Sigmoid colon (tissue), 7 donors: ENCODE measurements at places on chromosomes 7 and 10. TPM values are rescaled to one million over a fixed set of nuclear protein-coding genes. Genes with fewer than 3 reads are reported as not detected.

Gene SLC16A12
- total RNA-seq = 2.9 TPM

- H3K36me3 ChIP-seq = peaks cover 14% of the 10 kb centered on the region
- H3K4me3 ChIP-seq = no peak overlapping the region
- H3K27me3 ChIP-seq = no peaks in the 10 kb centered on the region
Observed at GRCh38 chr7:29924006-29924405, 65.6 kb downstream of the SCRN1 start.

Gene BMS1
- 14.3 TPM for total RNA-seq

Gene TAS2R41
- 1.6 TPM for total RNA-seq

Gene CCDC136
- total RNA-seq = 23.5 TPM

Gene MEPCE
- 24.9 TPM for total RNA-seq

Gene SHOC2
- 74.5 TPM for total RNA-seq

Gene TRIM50
- total RNA-seq = 0.71 TPM

Gene KCND2
- 1.4 TPM for total RNA-seq

- H3K27ac ChIP-seq = no peak overlapping the region
- no peaks in the 10 kb centered on the region for H3K27me3 ChIP-seq
- no peaks in the 10 kb centered on the region for H3K4me1 ChIP-seq
- H3K4me3 ChIP-seq = no peak overlapping the region
- no peaks in the 10 kb centered on the region for H3K36me3 ChIP-seq
- DNase-seq = peak; percentile 69
Observed at GRCh38 chr7:39700932-39701331, 77.6 kb downstream of the RALA start.

Gene DNAJC1
- total RNA-seq = 56.4 TPM

DNA sequence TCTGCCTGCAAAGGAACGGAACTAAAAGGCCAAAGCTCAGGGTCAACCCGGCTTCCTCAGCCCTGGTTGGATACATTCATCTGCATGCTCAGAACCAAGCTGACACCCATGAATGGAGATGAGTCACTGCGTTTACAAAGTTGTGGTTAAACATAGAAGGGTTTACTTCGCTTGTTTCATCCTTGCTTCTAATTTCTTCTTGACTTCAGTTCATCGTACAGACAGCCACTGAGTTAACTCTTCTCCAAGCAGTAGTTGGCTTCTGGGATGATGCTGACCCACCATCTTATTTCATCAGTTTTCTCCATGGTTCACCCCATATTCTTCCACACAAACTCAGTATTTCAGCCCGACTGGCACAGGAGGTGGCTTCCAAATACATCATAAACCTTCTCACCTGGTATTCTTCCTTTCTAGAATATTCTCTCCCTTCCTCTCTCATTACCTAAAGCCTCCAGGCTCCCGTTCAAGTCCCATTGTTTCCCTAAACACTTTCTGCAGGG lies 166.3 kb upstream of the RNF32 start:
- DNase-seq = no peak
- no peaks in the 10 kb centered on the region for H3K36me3 ChIP-seq
- peaks cover 4% of the 10 kb centered on the region for H3K4me1 ChIP-seq
- no peak overlapping the region for H3K4me3 ChIP-seq

DNA sequence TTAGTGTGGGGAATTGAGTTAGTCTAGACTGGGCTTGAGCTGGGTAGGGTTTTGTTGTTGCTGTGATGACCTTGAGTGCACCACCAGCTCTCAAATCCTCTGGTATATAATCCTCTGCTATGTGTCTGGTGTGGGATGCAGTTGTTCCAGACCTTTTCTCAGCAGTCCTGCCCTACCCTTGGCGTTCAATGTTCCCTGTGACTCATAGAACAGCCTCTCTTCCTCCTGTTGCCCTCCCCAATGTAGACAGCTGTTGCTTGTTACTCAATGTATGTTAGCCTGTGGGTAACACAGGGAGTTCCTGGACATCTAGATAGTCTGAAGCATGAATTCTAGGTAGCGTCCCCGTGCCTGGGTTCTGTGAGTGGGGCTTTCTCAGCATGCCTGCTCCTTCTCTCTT lies 19.8 kb downstream of the ACBD7 start:
- no peak for DNase-seq
- no peaks in the 10 kb centered on the region for H3K4me1 ChIP-seq
- no peak overlapping the region for H3K4me3 ChIP-seq

Gene C10orf67
- not detected for total RNA-seq

Gene MACC1
- total RNA-seq = not detected

GRCh38 chr10:45461034-45461433 lies 87.0 kb downstream of the ALOX5 start:
- no peaks in the 10 kb centered on the region for H3K27me3 ChIP-seq
- H3K27ac ChIP-seq = no peak overlapping the region
- no peaks in the 10 kb centered on the region for H3K4me1 ChIP-seq
- no peaks in the 10 kb centered on the region for H3K36me3 ChIP-seq

DNA sequence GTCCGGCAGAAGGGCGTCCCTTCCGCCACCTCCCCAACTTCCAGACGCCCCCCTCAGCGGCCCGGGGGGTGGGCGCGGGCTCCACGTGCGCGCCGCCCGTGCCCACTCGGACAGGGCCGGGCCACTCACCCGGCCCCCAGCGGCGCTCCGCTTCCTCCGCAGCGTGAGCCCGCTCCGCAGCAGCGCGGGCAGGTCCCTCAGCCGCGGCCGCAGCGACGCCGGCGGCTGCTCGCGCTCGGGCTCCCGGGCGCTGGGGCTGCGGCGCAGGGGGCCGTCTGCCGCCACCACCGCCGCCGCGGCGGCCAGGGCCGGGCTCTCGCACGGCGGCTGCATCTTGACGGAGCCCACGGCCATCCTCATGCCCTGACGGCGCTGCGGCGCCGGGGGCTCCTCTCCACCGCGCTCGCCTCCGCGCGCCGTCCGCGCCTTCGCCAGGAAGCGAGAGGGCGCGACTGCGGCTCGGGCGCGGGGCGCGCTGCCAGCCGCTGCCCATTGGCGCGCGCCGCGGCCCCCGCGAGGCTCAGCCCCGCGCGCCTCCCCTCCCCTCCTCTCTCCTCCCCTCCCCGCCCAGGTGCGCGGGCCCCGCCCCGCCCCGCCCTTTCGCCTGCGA lies at the start of gene RAPGEF5:
Gene RAPGEF5 (minus strand): TSS at position 454 of the 610 bp plus-strand sequence. CDS start 94 bp downstream, at position 360.
- no peak within 1 kb of the TSS for H3K27ac ChIP-seq
- no peak for DNase-seq
- peak within 1 kb of the TSS; percentile 34 for H3K4me3 ChIP-seq

GRCh38 chr10:124957404-124957947 lies 15.6 kb downstream of the ZRANB1 start:
- DNase-seq = no peak
- H3K4me3 ChIP-seq = no peak overlapping the region
- peaks cover 48% of the 10 kb centered on the region for H3K4me1 ChIP-seq
- H3K27me3 ChIP-seq = no peaks in the 10 kb centered on the region

- DNase-seq = no peak
- no peaks in the 10 kb centered on the region for H3K36me3 ChIP-seq
- H3K4me1 ChIP-seq = no peaks in the 10 kb centered on the region
- H3K27me3 ChIP-seq = no peaks in the 10 kb centered on the region
- H3K27ac ChIP-seq = peak overlapping the region; percentile 53
Observed at GRCh38 chr7:104971290-104972071, 42.5 kb upstream of the KMT2E start.

- H3K4me1 ChIP-seq = no peaks in the 10 kb centered on the region
- DNase-seq = no peak
- H3K27me3 ChIP-seq = no peaks in the 10 kb centered on the region
- no peaks in the 10 kb centered on the region for H3K36me3 ChIP-seq
- H3K4me3 ChIP-seq = no peak overlapping the region
Observed at GRCh38 chr7:4689151-4689550, 7.1 kb downstream of the FOXK1 start.

Gene DKK1
- total RNA-seq = 0.66 TPM

DNA sequence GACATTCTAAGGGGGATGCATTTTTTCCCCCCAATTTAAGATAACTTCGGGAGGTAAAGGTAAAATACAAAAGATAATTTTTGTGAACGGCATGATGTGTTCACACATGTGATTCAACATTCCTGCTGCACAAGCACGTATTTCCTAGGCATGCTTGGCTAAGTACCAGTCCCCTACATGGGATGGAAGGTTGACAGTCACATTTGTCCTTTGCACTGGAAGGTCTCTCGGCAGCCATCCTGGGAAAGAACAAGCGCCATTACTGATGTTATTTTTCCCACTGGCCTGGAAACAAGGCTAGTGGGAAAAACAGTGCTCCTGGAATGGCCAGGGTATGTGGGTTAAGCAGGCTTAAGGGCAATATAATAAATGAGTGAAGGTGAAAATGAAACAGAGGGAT lies 276.2 kb upstream of the AOAH start:
- no peaks in the 10 kb centered on the region for H3K27me3 ChIP-seq
- DNase-seq = no peak
- no peaks in the 10 kb centered on the region for H3K36me3 ChIP-seq
- no peaks in the 10 kb centered on the region for H3K4me1 ChIP-seq
- H3K4me3 ChIP-seq = no peak overlapping the region

DNA sequence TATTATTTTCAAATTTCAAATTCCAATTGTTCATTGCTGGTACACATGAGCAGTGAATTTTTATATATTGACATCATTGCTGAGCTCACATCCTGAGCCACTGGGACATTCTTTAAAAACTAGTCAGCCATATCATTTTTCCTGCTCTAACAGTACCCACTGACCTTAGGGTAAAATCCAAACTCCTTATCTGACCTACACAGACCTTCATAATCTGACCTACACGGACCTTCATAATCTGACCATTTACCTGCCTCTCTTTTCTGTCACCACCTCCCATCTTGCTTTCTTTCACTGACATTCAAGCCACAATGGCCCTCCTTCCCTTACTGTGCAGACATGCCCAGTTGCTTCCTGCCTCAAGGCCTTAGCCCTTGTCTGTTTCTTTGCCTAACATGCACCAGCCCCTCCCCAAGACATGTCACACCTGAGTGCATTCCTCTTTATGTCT lies 16.1 kb upstream of the CUZD1 start:
- no peak overlapping the region for H3K27ac ChIP-seq
- H3K36me3 ChIP-seq = no peaks in the 10 kb centered on the region
- H3K4me1 ChIP-seq = no peaks in the 10 kb centered on the region
- no peak overlapping the region for H3K4me3 ChIP-seq
- DNase-seq = no peak

Gene GIMAP7
- total RNA-seq = 15.1 TPM

Gene LRMDA
- total RNA-seq = 5.7 TPM

- no peak overlapping the region for H3K27ac ChIP-seq
- no peaks in the 10 kb centered on the region for H3K36me3 ChIP-seq
- peaks cover 26% of the 10 kb centered on the region for H3K4me1 ChIP-seq
- no peaks in the 10 kb centered on the region for H3K27me3 ChIP-seq
- DNase-seq = no peak
- no peak overlapping the region for H3K4me3 ChIP-seq
Observed at GRCh38 chr10:986137-986825, 2.0 kb upstream of the GTPBP4 start.
